ENCODE measurements at places on chromosomes 5 and 9.

DNA sequence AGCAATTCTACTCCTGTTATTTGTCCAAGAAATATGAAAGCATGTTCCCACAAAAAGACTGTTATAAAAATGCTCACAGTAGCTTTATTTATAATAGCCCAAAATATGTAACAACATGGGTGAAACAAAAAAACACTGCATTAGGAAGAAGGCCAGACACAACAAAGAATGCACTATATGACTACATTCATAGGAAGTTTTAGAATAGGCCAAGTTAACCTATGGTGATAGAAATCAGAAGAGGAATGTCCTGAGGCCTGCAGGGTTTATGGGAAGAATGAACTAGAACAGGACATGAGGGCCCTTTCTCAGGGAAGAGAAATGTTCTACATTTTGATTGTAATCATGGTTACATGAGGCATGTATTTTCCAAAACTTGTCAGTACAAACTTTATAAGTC is 24.7 kb upstream of the TAS2R1 start:
- DNase-seq = no peak

- DNase-seq = peak; percentile 15
Observed at GRCh38 chr9:128568470-128569078, 16.2 kb downstream of the SPTAN1 start.

GRCh38 chr5:76576996-76577395 is 46.2 kb downstream of the F2RL2 start:
- no peak for DNase-seq

- no peak for DNase-seq
Observed at GRCh38 chr5:140222416-140222815, 47.4 kb downstream of the CYSTM1 start.

DNA sequence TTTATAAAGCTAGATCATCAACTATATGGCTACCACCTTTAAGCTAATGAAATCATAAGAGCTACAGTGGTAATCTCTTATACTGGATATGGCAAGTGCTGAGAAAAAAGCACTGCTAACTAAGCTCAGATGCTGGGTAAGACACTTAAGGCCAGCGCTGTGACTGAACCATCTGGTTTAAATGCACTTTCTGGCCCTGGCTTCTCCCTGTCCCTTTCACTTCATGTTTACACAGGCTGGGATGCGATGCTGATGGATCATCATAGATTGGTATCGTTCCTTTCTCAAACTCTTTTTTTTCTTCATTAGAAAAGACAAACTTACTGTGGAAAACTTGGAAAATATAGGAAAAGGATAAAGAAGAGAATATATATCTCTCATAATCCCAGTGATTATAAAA is 52.3 kb downstream of the KIF24 start:
- no peak for DNase-seq
